Type B pancreatic cell (in vitro differentiated cells): ENCODE measurements at places on chromosomes 6 and 20. TPM values are rescaled to one million over a fixed set of nuclear protein-coding genes. Genes with fewer than 3 reads are reported as not detected.

Gene PPP1R3G
- 0.19 and 0.45 TPM in 2 replicates for total RNA-seq

Gene SAPCD1
- total RNA-seq = 3.2 and 8.9 TPM in 2 replicates

GRCh38 chr6:257031-257725 is 35.1 kb upstream of the DUSP22 start:
- DNase-seq = no peak

DNA sequence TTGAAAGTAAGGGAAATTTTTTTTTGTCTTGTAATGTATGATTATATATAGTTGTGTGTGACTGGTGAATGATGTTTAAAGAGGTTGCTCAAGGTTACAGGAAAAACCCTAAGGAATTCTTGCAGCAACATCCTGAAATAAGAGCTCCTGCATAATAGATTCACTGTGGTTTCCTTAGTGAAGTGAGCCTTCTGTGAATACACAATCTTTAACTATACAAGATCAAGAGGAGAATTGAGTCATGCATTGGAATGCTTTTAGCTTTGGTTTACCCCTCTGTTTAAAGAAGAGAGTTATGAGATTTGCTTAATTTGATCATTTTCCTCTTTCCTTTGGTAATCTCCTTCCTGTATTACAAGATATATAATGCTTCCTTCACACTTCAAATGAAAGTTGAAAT is 141.6 kb upstream of the EYA4 start:
- DNase-seq = no peak

GRCh38 chr6:169445661-169446581 is 192.3 kb upstream of the THBS2 start:
- DNase-seq = no peak

DNA sequence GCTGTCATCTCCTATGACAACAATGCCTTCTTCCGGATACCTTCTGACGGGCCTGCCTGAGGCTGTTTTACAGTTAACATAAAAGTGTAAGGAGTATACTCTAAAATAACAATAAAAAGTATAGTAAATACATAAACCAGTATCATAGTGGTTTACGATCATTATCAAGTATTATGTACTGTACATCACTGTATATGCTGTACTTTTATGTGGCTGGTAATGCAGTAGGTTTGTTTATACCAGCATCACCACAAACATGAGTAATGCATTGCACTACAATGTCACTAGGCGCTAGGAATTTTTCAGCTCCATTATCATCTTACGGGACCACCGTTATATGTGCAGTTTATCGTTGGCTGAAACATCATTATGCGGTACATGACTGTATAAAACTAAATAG is 76.5 kb downstream of the VEGFA start:
- DNase-seq = no peak

- DNase-seq = no peak
These were observed 87.3 kb upstream of the SLC22A16 start for GRCh38 chr6:110563711-110564110.
